Stimulated activated naive CD8-positive, alpha-beta T cell treated with anti-CD3 and anti-CD28 coated beads, Interleukin-15, Interleukin-2, amounts not matched to agents 100 U/mL and 50 U/mL, for 24 hours (primary cell): ENCODE measurements at places on chromosomes 3 and 15.

DNA sequence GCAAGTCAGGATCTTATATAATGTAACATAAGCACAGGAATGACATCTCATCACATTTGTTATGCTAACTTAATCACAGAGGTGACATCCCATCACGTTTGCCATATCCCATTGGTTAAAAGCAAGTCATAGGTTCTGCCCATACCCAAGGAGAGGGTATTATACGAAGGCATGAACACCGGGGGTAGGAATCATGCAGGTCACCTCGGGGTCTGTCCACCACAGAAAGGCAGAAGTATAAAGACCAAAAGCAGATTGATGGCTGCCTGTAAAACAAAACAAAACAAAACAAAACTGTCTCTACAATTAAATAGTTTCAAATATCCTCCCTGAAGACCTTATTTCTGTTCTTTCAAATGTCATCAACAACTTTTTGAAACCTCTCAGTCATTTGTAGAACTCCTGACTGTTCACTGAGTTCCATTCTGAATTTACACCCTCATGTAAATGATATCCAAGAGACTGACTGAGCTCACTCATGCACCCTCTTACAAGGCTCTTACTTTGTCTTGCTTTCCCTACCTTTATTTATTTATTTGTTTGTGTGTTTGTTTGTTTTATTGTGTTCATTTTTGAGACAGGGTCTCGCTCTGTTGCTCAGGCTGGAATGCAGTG, 22.7 kb upstream of the ZNF639 start:
- no peak for DNase-seq

GRCh38 chr3:117868766-117869165, 1159.2 kb downstream of the TUSC7 start:
- DNase-seq: no peak

- peak; percentile 46 for DNase-seq
Measured at GRCh38 chr3:11140030-11140712, 14.1 kb upstream of the HRH1 start.

DNA sequence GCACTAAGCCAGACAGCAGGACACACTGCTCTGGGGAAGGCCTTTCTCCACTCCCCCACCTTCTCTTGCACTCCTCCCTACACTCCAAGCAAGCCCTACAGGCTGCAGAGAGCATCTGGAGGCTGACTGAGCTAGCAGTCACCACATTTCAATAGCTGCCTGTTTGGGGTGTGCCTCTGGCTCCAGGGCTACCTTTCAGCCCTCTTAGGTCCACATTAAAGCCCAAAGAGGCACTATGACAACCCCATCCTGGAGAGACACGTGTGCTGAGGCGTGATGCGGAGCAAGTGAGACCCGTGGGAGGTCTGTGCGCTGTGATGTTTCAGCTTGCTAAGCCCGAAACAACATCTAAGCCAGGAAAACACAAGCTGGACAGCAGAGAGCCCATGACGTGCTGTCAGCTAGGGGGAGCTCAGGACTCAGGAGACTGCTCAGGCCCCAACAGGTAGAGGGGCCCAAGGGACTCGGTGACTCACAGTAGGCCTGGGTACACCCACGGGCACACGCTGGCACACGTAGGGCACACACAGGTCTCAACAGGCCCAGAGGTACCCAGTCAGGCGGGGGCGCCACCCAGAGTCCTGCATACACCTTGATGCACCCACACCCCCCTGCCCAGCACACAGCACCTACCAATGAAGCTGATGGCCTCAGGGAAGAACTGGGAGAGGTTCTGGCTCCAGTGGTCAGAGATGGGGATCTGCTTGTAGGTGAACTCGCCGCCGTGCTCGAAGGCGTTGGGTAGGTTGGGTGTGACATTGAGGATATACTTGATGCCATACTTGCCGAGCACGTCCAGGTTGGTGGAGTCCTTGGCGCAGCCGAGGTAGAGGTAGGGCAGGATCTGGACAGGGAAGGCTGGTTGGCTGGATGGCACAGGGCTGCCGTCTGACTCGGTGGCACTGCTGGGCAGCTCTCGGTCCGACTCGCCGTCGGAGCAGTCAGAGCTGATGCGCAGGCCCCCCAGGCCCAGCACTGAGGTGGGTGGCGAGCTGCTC, 2.8 kb downstream of the DUSP7 start:
- peak; percentile 50 for DNase-seq

GRCh38 chr3:77038468-77038929, 1.4 kb upstream of the ROBO2 start:
- no peak for DNase-seq

DNA sequence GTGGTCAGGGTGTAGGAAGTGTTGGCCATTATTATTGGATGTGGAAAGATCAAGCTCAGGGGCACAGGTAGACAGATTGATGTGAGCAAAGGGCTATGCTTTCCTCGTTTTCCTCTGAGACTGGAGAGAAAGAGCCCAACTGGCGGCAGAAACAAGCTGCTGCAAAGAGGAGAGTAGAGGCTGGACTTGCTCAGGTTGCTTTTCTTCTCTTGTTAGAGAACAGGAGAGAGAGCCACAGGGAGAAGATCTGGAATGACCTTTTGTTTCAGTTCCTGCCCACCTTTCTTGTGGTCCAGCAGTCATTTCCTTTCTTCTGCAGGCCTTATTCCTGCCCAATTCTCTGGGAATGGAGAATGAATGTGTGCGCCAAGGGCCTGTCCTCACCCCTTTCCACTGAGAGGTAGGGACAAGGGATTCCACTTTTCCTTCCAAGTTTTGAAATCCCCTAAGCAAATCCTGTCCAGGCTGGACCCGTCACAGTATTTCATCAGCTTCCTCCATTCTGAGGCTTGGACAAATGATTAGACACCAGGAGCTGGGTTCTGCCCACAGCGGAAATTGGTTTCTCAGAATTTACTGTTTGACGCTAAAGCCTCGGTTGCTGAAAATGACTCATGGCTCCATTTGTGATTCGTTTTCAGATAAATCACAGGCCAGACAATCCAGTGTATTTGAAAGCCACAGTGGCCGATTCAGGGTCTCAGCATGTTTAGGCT, 16.1 kb downstream of the ZNF80 start:
- peak; percentile 58 for DNase-seq

- DNase-seq: no peak
Measured at GRCh38 chr3:128218548-128219257, 65.4 kb downstream of the EEFSEC start.
